ENCODE measurements at places on chromosomes 6 and 20.

DNA sequence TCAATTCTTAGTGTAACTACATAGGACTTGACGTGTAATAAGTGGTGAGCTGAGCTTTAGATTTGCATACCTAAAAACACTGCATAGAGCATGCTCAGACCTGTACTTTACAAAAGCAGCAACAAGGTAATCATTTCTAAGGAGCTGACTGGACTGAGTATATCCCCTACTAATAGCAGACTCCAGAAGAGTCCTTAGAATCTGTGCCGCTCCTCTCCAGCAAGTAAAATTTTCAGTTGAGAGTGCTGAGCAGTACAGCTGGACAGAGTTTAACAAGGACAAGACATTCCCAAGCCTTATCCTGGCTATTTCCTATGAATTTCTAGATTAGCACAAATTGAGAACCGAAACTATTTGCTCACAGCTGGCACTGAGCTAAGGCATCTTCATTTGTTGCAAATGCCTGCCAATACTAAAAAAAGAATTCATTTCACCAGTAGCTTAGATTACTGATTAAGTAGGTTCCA, 26.1 kb upstream of the KLHL31 start:
- no peak for DNase-seq

- no peak for DNase-seq
Measured at GRCh38 chr6:14932485-14933182, 313.2 kb upstream of the JARID2 start.

DNA sequence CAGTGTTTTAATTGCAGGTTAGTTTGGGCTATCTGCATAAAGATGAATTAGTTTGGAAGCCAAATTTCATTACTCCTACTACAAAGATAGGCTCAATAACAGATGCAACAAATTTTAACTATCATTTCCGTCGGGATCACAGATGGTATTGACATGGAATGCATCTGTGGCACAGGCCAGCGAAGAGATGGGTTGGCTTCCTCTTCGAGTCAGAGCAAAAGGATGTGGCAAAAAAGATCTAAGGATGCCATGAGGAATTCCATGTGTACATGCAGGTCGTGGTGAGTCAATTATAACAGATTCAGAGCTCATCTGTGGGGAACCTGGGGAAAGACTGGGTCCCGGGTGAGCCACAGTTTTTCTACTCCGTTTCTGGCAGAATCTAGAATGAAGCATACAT, 83.0 kb upstream of the CITED2 start:
- no peak for DNase-seq

- DNase-seq = no peak
Measured at GRCh38 chr6:83735461-83735860, 26.6 kb upstream of the SNAP91 start.

GRCh38 chr20:11140359-11140758, 466.6 kb upstream of the JAG1 start:
- no peak for DNase-seq

DNA sequence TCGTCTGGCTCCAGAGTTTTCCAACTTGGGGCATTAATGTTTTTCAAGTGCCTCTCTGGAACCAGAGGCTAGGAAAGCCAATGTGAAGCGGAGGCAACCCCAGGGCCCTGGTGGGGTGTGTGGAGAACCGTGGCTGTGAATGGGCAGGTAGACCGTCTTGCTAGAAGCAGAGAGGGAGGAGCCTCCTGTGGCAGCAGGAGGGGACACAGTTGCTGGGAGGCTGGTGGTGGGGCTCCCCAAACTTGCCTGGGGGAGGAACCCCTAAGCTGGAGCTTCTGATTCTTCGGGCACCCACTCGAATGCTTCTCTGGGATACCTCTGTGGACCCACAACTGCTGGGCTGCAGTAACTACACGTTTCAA, 65.3 kb upstream of the APCDD1L start:
- no peak for DNase-seq

DNA sequence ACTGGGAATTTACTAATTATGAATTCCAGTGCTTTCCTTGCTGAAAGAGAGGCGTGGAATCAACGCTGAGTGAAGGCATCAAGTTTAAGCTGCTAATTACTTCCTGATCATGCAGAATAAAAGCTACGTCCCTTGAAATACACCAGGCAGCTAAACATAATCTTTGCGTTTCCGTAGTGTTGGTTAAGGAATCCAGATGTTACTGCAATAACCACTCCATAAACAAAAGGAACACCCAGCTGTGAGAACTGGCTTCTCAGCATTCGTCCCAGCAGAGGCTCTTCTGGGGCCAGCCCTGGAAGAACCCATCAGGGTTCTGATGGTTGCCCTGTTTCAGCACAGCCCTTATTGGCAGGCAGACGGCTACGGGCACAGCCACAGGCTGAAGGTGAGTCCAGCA, 111.4 kb downstream of the CDH26 start:
- no peak for DNase-seq

DNA sequence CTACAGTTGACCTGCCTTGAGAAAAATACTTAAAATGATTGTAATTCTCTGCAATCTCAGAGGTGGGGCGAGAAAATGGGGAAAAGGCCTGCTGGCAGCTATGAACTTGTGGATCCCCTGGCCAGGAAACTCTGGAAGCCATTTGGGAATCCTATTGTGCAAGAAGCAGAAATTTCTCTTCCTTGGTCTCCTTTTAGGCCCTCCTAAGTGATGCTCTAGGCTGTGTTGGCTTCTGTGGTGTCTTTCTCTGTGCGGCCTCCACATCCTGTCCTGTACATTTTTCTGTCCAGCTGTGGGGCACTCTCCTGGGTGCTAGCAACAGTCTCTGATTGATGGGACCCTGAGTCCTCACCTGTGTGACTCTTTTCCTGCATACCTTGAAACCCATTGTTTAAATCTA, 290.9 kb downstream of the FARS2 start:
- no peak for DNase-seq

GRCh38 chr6:34926655-34927054, 37.6 kb downstream of the ANKS1A start:
- no peak for DNase-seq

DNA sequence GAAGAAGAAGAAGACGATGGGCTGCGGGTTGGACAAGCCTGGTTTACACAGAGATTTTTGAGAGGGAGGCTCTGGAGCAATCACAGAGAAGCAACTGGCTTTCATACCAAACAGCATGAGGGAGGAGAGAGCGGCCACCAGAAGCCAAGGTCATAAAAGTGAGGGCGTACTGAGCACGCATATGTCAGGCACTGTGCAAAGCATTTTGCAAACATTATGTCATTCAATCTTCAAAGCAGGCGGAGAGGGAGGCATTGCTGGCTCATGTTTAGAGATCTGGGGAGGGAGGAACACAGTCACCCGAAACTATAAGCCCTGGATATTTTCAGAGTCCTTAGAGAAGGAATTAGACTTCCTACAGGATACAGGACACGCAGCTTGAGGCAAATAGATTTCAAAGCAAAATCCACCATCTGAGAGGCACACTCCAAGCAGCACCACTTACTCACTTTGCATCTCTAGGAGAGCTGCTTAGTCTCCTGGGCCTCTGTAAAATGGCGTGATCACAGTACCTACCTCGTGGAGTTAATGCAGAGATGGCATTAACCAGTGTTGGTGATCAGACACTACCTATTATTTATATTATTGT, 24.6 kb downstream of the RAMACL start:
- no peak for DNase-seq

DNA sequence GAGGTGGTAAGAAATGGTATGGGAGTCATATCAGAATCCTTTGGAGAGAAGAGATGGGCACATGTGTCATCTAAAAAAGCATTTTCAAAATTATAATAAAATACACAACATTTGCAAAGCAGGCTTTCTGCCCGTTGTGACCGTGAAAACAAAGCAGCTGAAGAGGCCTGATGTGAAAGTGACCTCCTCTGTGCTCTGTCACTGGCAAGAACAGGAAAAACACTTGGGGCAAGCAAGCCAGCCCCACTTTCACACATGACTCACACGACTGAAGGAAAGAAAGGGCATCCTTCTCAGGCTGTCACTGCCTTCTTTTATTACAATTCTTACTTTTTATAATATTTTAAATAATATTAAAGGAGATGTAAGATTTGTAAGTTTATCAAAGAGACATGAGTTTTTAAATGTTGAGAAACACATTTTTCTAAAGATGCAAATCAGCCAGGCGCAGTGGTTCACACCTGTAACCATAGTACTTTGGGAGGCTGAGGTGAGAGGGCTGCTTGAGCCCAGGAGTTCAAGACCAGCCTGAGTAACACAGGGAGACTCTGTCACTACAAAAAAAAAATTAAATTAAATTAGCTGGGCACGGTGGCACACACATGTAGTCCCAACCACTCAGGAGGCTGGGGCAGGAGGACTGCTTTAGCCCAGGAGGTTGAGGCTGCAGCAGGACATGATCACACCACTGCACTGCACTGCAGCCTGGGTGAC, 143.7 kb downstream of the BTBD9 start:
- DNase-seq = no peak

GRCh38 chr20:6966721-6967120, 199.2 kb downstream of the BMP2 start:
- DNase-seq = no peak

DNA sequence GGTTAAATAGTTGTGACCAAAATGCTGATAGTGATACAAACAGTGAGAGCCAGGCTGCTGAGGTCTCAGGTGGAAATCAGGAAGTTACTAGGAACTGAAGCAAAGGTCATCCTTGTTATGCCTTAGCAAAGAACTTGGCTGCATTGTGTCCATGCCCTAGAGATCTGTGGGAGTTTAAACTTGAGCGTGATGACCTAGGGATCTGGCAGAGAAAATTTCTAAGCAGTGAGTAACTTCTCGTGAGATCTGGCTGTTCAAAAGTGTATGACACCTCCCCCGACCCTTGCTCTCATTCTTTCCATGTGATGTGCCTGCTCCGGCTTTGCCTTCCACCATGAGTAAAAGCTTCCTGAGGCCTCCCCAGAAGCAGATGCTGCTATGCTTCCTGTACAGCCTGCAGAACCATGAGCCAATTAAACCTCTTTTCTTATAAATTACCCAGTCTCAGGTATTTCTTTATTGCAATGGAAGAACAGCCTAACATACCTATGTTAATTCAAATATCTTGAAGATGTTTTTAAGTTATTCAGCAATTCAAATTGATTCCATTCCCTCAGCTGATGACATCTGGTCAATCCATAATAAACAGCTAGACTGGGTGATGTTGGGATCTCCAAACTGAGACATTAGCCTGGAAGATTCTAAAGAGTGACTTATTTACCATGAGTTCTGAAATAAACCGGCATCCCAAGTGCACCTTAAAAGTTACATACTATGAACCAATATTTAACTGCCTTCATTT, 33.8 kb downstream of the KIF16B start:
- no peak for DNase-seq

DNA sequence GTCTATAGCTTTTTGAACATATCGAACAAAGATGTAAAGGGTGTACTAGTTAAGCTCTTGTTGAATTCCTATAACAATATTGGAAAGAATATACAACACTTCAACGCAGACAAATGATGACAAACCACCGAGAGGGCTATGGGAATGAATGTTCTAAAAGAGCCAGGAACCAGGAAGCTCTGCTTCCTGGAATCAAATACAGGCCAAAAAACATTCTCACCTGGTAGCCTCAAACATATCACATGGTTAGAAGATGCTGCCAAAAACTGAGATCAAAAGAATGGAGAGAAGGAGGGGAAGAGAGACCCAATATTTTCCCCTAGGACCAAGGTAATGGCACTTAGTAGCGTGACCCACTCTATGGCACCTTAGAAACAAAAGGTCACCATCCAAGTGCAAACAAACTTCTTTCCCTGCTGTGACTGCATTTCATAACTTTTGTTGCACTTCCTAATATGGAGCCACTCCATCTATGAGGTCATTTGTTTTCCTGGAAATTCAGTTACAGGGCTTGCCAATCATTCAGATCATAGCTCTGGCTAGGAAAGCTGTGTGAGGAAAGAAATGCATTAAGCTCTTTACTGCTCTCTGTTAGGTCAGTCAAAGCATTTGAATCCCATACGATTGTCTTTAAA, 199.2 kb upstream of the NT5E start:
- no peak for DNase-seq

DNA sequence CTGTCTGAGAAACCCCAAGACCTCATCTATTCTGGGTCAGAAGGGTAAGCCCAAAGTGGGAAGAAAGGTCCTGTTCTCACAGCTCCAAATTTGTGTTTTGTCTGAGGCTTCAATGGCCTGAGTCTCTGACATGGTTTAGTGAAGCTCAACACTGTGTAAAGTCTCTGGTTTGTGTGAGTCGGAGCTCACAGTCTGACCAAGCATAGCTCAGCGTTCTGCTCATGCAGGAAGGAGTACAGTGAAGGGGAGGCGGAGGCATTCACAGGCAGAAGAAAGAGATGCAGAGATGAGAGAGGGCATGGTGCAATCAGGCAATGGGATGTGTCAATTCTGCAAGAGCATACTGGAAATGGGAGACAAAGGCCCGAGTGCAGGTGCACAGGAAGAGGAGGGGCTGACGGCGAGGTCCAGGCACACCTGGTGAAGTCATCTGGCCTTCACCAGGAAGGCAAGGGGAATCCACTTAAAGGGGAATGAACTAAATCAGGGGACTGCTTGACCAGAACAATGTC, 463.0 kb upstream of the AGPAT4 start:
- DNase-seq = no peak

- DNase-seq = no peak
Measured at GRCh38 chr20:51024761-51025160, 1.9 kb upstream of the KCNG1 start.

Data from Right ventricle myocardium superior (tissue), 1 donor.